ENCODE measurements at places on chromosomes 3 and 15. TPM values are rescaled to one million over a fixed set of nuclear protein-coding genes. Genes with fewer than 3 reads are reported as not detected.

GRCh38 chr3:159786489-159787177 lies 202.0 kb upstream of the IL12A start:
- no peaks in the 10 kb centered on the region for H3K27me3 ChIP-seq
- DNase-seq: no peak
- peaks cover 8% of the 10 kb centered on the region for H3K4me1 ChIP-seq
- no peak overlapping the region for H3K4me3 ChIP-seq
- H3K27ac ChIP-seq: no peak overlapping the region

DNA sequence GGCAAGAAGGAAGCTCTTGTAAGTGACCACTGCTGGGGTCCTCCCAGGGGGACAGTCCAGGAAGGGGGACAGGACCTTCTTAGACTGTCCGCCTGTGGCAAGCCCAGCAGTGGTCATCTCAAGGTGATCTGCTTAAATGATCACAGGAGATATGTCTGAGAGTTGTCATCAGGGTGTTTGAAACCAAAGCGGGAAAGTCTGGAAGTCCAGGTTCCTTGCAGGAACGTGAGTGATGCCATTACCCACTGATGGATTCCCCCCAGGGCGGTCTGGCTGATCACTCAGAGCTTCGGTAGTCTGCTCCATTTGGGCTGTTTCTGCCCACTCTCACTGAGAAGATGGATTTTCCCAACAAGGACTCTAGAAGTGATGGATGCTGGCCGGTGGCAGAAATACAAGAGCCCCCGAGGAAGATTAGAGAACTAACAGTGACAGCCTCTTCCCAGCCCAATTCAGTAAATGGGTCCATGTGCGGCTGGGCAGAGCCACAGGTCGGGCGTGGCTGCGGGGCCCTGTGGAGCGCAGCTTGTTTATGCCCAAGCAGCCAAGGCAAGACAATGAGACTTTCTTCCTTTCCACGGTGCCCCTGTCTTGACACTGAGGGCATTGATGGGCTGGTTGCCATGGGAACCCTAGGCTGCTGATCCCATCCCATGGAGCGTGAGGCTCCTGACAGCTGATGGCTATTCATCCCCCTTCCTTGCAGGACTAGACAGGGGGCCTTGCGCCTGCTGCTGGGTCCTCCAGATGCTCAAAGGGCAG lies 9.5 kb downstream of the PCSK6 start:
- DNase-seq: no peak
- no peak overlapping the region for H3K27ac ChIP-seq
- H3K4me1 ChIP-seq: no peaks in the 10 kb centered on the region
- no peaks in the 10 kb centered on the region for H3K36me3 ChIP-seq
- no peak overlapping the region for H3K4me3 ChIP-seq

DNA sequence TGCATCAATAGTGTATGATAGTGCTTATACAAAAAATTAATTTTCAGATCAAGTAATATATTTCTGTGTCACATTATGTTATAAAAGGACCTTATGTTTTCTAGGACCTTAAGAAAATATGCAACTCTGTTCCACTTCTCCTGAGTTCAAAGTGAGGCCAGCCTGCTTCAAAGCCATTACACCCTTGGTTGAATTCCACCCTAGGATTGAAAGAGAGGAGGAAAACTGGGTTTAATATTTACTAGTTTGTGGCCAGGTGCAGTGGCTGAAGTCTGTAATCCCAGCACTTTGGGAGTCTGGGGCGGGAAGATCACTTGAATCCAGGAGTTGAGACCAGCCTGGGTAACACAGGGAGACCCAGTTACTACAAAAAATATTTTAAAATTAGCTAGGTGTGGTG lies 32.9 kb upstream of the NR1I2 start:
- no peak overlapping the region for H3K27ac ChIP-seq
- H3K4me3 ChIP-seq: no peak overlapping the region
- no peak for DNase-seq
- H3K4me1 ChIP-seq: no peaks in the 10 kb centered on the region
- H3K27me3 ChIP-seq: no peaks in the 10 kb centered on the region

GRCh38 chr3:177932346-177932745 lies 603.9 kb upstream of the KCNMB2 start:
- no peak overlapping the region for H3K27ac ChIP-seq
- DNase-seq: no peak
- no peaks in the 10 kb centered on the region for H3K4me1 ChIP-seq
- no peaks in the 10 kb centered on the region for H3K36me3 ChIP-seq
- no peaks in the 10 kb centered on the region for H3K27me3 ChIP-seq

DNA sequence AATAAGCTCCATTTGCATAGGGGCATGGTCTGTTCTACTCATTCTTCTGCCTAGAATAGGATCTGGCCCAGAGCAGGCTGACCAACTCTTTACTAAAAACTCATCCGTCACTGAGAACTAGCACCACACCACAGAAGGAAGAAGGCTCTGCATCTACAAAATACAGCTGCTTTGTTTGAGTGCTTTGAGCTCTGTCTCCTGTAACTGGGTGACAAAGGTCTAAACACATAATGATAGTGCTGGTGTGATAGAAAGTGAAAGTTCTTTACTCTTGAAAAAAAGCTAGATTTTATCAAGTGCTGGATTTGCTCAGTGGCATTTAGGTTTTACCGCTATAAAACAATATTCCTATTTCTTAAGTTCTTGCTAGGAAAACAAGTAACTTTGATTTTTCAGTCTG lies 140.7 kb downstream of the FHIT start:
- DNase-seq: no peak
- H3K36me3 ChIP-seq: no peaks in the 10 kb centered on the region
- H3K4me1 ChIP-seq: no peaks in the 10 kb centered on the region
- H3K27ac ChIP-seq: no peak overlapping the region

DNA sequence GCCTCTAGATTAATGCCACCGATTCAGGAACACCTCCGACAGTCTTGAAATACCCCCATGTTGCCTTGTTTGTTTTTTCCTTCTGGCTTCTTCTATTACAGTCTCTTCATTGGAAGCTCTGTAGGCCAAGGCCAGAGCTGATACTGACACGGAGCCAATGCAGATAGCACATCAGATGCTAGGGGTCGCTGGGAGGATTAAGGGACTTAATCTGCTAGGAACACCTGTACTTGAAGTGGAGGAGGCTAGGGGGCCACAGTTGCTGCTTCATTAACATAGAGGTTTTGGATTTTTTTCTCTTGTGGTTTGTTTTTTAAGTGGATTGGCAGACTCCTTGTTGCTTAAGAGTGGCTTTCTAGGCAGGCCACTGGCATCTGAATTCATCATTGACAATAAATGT lies 49.6 kb downstream of the PARP14 start:
- peaks cover 30% of the 10 kb centered on the region for H3K36me3 ChIP-seq
- H3K4me3 ChIP-seq: no peak overlapping the region
- DNase-seq: no peak
- H3K27ac ChIP-seq: no peak overlapping the region

GRCh38 chr3:10366651-10367101 lies 45.8 kb upstream of the SEC13 start:
- no peaks in the 10 kb centered on the region for H3K27me3 ChIP-seq
- DNase-seq: no peak
- no peak overlapping the region for H3K4me3 ChIP-seq
- no peaks in the 10 kb centered on the region for H3K36me3 ChIP-seq
- no peak overlapping the region for H3K27ac ChIP-seq
- no peaks in the 10 kb centered on the region for H3K4me1 ChIP-seq

DNA sequence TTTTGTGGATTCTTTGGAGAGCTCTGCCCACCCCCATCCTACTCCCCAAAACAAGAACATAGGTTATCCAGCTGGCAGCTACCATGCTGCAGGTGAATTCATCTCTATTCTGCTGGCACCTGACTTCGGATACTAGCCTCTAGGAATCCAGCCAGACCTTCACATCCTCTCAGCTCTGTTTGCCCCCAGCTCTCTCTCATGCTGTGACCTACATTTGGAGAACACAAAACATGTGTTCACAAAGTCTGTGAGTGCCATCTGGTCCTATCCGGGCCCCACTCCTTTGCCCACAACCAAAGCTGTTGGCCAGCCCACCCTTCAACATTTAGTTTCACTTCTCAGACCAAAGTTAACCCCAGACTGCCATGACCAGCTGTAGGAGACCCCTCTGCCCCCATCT lies 89.4 kb upstream of the C3orf80 start:
- no peak overlapping the region for H3K4me3 ChIP-seq
- no peak for DNase-seq
- H3K4me1 ChIP-seq: peaks cover 4% of the 10 kb centered on the region
- no peaks in the 10 kb centered on the region for H3K36me3 ChIP-seq
- no peaks in the 10 kb centered on the region for H3K27me3 ChIP-seq

- peaks cover 5% of the 10 kb centered on the region for H3K27me3 ChIP-seq
- no peak overlapping the region for H3K4me3 ChIP-seq
- no peak for DNase-seq
These were observed 17.9 kb downstream of the SLC6A11 start for GRCh38 chr3:10833855-10834414.

- no peaks in the 10 kb centered on the region for H3K4me1 ChIP-seq
- no peak for DNase-seq
- H3K27me3 ChIP-seq: no peaks in the 10 kb centered on the region
- peaks cover 6% of the 10 kb centered on the region for H3K36me3 ChIP-seq
- no peak overlapping the region for H3K27ac ChIP-seq
These were observed 80.7 kb upstream of the PSMD6 start for GRCh38 chr3:64104006-64104405.

GRCh38 chr15:43241100-43241499 lies 20.3 kb upstream of the EPB42 start:
- H3K4me1 ChIP-seq: no peaks in the 10 kb centered on the region
- H3K27ac ChIP-seq: no peak overlapping the region

Gene VEPH1
- 139 TPM for total RNA-seq

Gene APPL1
- 42.8 TPM for total RNA-seq

Gene TCTA
- total RNA-seq: 38.1 TPM

Gene THSD4
- total RNA-seq: 25.6 TPM

Gene DYNLT2B
- total RNA-seq: 2.6 TPM

Gene EDEM1
- total RNA-seq: 88.6 TPM

All from upper lobe of right lung (tissue), 1 donor.